ENCODE measurements at places on chromosomes 13 and 19. TPM values are rescaled to one million over a fixed set of nuclear protein-coding genes. Genes with fewer than 3 reads are reported as not detected.

DNA sequence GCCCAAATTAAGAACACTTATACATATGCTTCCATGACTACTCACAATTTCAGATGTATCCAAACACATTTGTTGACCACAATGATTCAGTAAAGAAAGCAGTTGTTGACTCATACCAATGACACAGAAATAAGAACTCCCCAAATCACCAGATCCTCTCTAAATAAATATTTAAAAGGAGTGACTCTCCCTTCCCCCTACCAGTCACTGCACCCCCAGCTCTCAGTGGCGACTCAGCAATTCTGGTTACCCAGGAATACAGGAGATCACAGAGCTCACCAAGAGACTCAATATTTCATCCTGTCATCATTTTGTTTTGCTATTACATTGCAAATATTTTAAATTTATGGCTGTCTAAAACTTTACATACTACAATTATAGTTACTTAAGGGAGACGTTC lies 131.5 kb downstream of the RGCC start:
- no peak for DNase-seq

- DNase-seq: no peak
Measured at GRCh38 chr13:51519771-51520216, 64.5 kb upstream of the WDFY2 start.

- DNase-seq: no peak
Measured at GRCh38 chr19:43460362-43461016, 4.9 kb downstream of the LYPD3 start.

- DNase-seq: no peak
Measured at GRCh38 chr13:113558461-113558860, 26.1 kb upstream of the TFDP1 start.

DNA sequence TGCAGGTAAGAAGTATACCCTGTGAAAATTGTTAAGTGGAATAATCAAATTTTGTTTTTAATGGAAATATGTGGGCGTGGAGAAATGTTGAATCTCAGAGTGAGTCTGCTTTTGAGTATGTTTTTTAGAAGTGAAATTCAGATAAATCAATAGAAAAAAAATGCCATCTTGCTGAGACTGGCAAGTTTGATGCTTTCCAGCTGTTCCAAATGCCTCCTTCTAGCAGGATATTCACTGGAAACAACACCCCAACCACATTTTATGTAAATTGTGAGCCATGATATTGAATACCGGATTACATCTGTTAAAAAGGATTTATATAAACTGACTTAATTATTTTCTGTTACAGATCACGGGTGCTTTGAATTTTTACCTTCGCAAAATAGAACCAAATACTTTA lies 115.4 kb downstream of the ITGBL1 start:
- no peak for DNase-seq

- DNase-seq: no peak
Measured at GRCh38 chr19:55179606-55180484, at the start of gene SYT5. Gene SYT5, minus strand, starts transcription at chr19:55180289. Its CDS starts 1,248 bp downstream, at chr19:55179041.

DNA sequence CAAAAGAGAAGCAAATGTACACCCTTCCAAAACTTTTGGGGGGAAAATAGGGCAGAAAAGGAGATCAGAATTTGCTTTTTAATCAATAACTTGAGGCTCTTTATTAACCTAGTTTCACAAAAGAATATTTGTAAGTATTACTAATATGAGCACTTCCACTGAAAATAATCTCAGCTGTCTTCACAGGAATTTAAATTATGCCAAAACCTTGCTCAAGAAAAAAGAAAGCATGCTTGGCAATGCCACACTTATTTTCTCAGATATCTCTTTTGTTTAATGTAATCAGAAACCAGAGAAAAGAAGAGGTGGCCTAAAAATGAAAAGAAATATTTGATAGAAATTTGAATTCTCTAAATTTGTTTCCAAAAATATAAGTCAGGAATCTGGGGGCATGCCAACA lies 234.9 kb upstream of the GPC6 start:
- no peak for DNase-seq

DNA sequence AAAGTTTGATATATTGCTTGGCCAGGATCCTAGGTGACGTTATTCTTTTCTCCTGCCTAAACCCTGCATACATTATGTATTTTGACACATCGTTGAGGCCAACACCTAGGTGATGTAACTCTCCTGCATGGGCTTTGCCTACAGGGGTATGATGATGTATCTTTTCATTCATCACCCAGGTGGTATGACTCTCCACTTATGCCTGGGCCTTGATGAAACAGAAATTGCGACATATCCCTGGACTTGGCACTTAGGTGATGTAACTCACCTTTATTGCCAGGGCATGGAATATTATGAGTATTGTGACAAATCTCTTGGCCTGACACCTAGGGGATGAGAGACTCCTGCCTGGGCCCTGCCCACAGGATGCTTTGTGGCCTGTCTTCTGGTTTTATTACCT lies 18.5 kb upstream of the ZNF681 start:
- no peak for DNase-seq

- DNase-seq: no peak
Measured at GRCh38 chr13:23919006-23919405, 21.7 kb upstream of the C1QTNF9B start.

DNA sequence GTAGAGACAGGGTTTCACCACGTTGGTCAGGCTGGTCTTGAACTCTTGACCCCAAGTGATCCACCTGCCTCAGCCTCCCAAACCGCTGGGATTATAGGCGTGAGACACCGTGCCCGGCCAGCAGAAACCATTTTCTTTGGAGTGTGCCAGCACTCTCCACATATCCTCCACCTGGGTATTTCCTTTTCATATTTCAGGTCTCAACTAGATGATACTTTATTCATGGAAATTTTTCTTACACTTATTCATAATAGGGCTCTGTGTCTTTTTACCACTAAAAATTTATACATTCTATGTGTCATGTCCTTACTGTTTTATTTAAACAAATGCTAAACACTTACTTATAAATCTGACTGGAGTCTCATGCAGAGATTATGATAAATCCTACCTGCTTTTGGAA lies 305.9 kb downstream of the PCDH20 start:
- no peak for DNase-seq

- no peak for DNase-seq
Measured at GRCh38 chr13:56347014-56347413, 793.7 kb upstream of the PRR20A start.

GRCh38 chr13:46401432-46401831 lies 14.4 kb upstream of the RUBCNL start:
- no peak for DNase-seq

DNA sequence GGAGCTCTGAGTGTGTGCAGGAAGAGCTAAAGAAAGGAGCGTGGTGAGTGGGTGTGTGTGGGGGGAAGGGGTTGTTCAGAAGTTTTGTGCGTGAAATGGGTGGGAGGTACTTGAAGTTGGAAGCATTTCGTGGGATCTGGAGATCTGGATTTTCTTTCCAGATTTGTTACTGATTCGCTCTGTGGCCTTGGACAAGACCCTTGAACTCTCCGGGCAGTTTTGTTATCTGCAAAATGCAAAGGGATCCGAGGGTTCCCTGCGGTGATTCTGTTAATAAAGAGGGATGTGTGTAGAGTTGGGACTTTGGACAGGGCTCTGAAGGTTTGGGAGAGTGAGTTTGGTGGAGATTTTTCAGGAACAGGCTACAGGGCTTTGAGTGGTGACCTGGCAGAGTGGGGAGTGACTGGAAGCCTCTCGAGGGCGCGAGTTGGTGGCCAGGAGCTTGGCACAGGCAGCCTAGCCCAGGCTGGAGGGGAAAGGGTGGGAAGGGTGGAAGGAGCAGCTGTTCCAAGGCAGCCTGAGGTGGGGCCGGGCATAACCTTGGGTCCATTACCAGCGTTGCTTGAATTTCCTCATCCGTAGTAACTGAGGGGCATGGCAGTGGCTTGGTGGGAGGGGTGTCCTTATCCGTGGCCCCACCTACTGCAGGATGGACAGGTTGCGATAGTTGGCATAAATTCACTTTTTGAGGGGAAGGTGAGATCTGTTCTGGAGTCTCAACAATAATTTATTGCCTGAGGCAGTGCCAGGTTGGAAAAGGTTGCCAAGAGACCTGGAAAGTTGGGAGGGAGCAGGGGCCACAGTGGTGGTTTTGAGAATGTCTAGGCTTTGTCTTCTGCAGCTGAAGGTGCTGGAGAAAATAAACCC lies 2.1 kb downstream of the ACTN4 start:
- DNase-seq: no peak

- DNase-seq: no peak
Measured at GRCh38 chr19:15280048-15280725, 47.9 kb upstream of the EPHX3 start.

DNA sequence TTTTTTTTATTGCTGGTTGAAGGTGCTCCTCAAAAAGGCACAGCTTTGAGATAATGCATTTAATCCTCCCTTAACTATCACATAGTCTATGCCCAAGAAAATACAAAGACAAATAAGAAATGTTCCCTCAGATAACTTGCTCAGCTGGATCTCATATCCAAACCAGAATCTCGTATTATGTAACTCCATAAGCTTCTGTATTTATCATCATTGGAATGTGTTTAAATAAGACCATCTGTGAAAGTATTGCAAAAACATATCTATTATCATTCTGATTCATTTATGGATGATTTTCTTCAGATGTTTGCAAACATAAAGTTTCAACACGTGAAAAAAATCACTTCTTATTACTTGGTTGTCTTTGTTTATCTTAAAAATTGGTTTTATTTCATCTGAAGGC lies 190.9 kb downstream of the IRS2 start:
- no peak for DNase-seq

DNA sequence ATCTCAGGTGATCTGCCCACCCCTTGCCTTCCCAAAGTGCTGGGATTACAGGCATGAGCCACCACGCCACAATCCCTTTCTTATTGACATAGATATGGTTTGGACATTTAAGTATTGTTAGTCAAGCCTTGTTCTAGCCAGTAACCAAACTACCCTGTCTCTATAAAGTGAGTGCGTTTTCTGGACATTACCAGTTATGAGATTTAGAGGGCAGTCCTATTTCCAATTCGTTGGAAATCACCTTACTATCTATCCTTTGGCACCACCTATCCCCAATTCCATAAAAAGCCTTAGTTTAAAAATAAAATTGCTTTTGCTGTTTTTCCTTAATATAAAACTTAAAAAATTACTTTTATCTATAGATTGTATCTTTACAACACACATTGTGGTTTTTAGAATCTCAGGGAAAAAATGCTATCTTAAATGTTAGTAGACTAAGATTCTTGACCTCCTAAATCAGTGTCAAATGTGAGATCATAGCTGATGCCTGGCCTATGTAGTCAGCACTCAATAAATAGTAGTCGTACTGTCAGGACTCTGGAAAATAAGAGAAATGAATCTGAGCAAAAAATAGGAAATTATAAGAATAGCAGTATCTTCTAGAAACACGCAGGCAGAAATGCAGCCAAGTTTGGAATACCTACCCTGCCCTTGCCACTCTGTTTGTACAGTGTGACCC lies 57.0 kb downstream of the NUFIP1 start:
- no peak for DNase-seq

DNA sequence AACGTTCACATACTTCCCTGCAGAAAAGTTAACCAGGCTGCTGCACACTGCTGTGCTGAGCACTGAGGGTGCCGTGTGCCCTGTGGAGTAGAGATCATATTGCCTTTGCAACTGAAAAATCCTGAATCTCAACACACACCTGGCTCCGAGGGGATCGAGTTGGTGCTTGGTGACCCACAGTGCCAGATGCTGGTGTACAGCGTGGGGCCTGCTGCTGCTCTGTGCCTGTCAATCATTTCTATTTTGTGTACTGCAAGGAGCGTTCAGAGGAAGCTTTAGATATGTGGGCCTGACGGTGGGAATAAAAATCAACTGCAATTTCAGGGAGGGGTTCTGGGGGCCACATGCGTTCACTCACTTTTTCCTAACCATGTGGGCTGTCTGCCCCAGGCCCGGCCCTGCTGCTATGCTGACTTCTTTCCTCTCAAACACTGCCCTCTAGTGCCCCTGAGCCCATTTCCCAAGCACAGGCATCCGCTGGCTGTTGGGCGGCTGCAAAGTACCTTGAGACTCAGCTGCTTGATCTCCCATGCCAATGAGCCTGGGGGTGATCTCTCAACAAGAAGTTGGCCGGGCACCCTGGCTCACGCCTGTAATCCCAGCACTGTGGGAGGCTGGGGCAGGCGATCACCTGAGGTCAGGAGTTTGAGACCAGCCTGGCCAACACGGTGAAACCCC lies 9.7 kb upstream of the LENG8 start:
- DNase-seq: no peak

- DNase-seq: no peak
Measured at GRCh38 chr19:27657271-27658051, 1555.5 kb downstream of the UQCRFS1 start.

DNA sequence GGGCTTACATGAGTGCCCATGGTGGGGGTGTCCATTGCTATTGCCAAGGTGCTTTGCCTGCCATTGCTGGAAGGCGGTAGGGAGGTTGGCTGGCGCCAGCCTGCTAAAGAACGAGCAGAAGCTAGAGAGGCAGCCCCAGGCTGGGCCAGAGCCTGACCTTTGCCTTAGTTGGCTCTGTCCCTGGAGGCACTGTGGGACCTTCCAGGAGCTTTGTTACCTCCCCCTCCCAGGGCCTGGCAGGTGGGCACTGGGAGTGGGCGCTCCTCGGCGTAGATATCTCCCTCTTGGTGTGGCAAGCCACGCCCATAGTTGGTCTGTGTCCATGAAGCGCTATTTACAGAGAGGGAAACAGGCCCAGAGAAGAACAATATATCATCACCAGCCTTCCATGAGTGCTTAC lies 2.3 kb upstream of the SLC25A42 start:
- no peak for DNase-seq

- DNase-seq: no peak
Measured at GRCh38 chr19:35119091-35119490, 3.5 kb downstream of the FXYD3 start.

- peak; percentile 42 for DNase-seq
Measured at GRCh38 chr19:7535047-7535997, at the start of gene PNPLA6. Gene PNPLA6, plus strand, starts transcription at chr19:7535717. Its CDS starts 72 bp downstream, at chr19:7535789.

- DNase-seq: no peak
Measured at GRCh38 chr13:101139081-101139480, 277.2 kb downstream of the NALCN start.

- DNase-seq: no peak
Measured at GRCh38 chr13:48443442-48444208, 30.7 kb upstream of the LPAR6 start.

The ZGLP1 gene
- 1.3 TPM for total RNA-seq

The RASGRP4 gene
- not detected for total RNA-seq

The KLK11 gene
- total RNA-seq: not detected

The FSD1 gene
- 20.9 TPM for total RNA-seq

The DCT gene
- not detected for total RNA-seq

The THSD1 gene
- total RNA-seq: 26.4 TPM

The HSH2D gene
- total RNA-seq: not detected

The PLPPR3 gene
- total RNA-seq: 7.5 TPM

The APBA3 gene
- total RNA-seq: 25.8 TPM
